ENCODE measurements at places on chromosomes 12 and 14.
A peak's percentile ranks its signal among the peaks of the same experiment; 100 is the strongest.

DNA sequence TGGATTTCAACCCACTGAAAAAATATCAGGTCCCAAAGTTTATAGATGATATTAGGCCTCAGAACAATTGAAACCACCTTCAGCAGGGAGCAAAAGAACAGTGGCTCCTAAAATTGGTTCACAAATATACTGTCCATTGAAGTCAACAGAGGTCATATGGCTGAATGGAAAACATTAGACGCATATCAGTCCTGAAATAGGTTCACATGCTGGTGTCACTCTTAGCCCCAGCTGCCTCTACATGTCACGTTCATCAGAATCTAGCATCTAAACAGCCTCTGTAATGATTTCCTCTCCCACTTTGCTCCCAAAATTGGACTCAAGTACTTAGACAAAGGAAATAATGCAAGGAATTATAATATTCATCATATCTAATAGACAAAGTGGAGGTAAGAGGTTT lies 8.7 kb downstream of the FLRT2 start:
- DNase-seq: no peak

GRCh38 chr14:63297372-63298063 lies 21.2 kb downstream of the GPHB5 start:
- no peak for DNase-seq

DNA sequence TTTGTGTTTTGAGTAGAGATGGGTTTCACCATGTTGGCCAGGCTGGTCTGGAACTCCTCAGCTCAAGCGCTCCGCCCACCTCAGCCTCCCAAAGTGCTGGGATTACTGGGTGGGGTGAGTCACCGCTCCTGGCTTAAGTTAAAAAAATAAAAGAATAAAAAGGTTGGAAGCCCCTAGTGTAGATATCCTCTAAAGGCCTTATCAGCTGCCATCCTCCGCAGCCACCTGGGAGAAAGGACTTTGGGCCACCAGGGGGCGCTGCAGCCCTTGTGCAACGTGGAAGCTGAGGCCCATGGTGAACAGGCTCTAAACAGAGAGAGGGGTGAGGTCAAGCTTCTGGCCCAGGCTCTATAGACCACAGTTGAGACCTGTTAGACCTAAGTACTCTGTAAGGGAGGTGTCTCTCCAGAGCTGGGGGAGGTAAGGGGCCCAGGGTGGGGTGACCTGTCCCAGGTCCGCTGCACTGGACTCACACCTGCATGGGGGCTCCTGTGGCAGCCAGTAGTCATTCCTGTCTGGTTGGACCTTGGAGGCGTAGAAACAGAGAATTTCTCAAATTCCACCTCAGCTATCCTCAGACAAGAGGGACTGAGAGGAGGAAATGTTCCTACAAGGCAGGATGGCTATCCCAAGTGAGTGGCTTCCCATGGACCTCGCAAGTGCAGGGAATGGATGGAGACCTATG lies 14.0 kb upstream of the RACGAP1 start:
- DNase-seq: peak; percentile 72

DNA sequence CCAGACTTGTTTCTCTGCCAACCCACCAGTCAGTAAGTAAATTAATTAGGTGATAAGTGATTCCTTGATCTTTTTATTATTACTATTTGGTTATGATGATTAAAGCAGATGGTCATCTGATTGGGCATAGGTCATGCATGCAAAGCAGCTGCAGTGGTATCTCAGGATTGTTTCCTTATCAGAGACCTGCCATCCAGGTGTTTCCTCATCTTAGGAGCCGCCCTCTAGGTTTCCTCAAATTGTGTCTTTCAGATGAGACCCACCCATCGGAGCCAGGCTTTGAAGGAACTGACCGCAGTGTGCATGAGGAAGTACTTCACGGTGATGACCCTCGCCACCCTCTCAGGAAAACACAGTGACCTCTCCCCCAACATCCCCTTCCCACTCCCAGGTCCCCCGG lies 63.3 kb downstream of the ZFP36L1 start:
- DNase-seq: no peak

GRCh38 chr14:59627011-59627520 lies 50.5 kb upstream of the CCDC175 start:
- DNase-seq: no peak
